ENCODE measurements at places on chromosomes 5 and 9. TPM values are rescaled to one million over a fixed set of nuclear protein-coding genes. Genes with fewer than 3 reads are reported as not detected.

GRCh38 chr9:135582966-135583687 is 21.6 kb downstream of the PAEP start:
- no peak for DNase-seq

- DNase-seq: no peak
Observed at GRCh38 chr5:94670726-94671125, 52.3 kb downstream of the SLF1 start.

DNA sequence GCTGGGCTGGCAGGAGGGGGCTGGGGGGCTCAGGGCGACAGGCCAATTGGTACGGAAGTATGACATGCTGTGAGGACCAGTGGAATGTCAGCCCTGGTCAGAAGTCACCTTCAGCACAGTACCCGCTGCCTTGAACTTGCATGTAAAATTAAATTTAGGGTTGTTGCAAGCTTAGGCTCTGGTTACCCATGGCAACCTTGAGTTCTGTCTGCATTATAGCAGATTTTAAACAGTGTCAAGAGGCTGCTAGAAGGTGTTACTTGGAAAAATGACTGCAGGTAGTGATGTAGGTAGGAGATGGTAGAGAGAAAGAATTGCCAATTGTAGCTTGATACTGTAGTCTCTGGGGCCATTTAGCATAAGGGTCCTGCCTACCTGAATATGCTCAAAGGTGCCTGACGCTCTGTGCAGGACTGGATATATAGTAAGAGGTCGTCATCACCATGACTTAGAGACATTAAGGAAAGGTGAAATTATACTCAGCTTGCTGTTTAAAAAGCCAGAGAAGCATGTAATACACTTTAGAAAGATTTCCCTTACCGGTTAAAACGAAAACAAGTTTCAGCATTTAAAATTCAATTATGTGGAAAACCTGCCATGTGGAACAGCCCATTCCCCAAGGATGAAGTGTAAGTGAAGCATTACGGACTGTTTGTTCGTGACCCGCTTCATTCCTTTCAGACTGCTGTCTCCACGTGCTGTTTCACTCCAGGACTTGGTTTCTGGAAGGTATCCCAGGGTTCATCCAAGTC is 169.0 kb downstream of the PDZD2 start:
- DNase-seq: no peak

- no peak for DNase-seq
Observed at GRCh38 chr5:129382921-129383672, 77.0 kb upstream of the ADAMTS19 start.

DNA sequence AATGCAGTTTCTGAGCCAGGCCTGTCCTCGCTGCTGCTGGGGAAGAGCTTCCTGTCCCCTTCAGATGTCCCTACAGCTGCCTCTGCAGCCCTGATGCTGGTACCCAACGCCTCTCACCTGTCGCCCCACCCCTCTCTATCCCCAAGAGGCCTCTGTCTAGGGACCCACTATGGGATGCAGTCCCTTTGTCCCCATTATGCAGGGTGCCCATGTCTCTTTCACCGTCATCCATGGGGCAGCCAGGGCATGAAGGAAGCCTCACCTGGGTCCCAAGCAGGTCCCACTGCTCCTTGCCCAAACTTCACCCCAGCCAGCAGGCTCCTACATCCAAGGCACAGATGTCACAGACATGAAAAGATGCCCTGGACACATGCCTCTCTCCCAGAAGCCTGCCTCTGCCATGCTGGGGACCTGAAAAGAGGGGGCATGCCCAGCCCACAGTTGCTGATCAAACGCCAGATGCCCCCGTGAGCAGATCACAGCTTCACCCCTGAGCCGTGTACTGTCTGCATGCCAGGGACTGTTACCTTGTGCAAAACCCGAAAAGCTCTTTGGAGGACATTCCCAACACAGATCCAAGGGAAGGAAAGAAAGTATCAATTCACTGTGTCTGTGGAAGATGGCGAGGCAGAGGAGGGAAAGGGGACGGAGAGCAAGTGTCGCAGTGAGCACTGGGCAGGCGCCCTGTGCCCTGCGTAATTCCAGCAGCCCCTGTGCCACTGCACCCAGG is 81.0 kb downstream of the ADAMTS2 start:
- peak; percentile 30 for DNase-seq

GRCh38 chr5:128074171-128074570 is 9.4 kb upstream of the SLC12A2 start:
- no peak for DNase-seq

DNA sequence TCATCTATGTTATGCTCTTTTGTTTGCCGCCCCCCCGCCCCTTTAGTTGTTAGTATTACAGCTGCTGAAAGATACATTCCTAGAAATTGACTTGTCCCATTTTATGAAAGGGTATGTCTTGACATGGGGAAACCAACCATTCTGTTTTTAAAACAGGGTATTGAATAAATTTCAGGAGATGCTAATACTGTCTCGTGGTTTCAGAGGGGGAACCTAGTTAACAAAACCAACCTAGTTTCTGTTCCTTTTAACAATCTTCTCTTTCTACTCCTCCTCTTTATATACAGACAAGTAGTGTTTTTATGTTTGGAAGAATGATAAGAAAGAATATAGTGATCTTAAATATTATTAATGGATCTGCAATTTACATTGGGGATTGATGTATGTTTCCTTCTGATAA is 3.5 kb downstream of the PIP5K1B start:
- DNase-seq: no peak

GRCh38 chr5:167783145-167783817 is 508.2 kb upstream of the WWC1 start:
- no peak for DNase-seq

DNA sequence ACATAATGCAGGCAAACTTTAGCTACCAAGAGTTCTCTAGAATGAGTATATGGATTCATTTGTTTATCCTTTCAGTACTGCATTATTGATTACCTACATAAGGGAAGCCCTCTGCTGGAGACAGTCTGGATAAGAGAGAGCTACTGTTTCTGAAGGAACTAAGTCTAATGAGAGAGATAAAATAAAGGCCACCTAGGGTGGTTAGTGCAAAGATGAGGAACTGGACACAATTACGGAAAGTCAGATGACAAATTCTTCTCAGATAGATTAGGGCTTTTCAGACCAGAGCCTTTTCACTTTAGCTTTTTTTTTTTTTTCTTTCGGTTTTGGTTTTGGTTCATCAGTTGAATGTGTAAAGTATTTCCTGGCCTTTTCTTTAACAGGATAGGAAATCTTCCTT is 31.3 kb downstream of the ISOC1 start:
- DNase-seq: no peak

The DMRT3 gene
- total RNA-seq: 2.5 TPM

- no peak for DNase-seq
Observed at GRCh38 chr5:162037431-162037830, 30.1 kb upstream of the GABRG2 start.

DNA sequence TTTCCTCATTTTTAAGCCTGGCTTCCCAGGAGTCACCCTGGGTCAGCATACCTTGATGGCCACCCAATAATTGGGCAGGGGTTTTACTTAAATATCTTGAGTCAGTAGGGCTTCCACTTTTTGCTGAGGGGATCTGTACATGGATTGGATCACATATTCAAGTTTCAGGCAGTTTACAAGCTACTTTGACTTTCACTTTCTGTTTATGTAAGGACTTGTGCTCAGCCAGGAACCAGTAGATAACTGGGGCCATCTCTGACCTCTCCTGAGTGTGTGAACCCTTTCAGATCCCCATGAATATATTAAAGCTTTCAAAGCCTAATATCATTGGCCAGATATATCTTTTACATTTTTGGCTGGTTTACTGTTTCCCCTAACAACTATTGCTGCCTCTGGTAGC is 45.1 kb downstream of the SLCO6A1 start:
- DNase-seq: no peak

- DNase-seq: no peak
Observed at GRCh38 chr9:127815512-127816361, 13.1 kb downstream of the FPGS start.

- no peak for DNase-seq
Observed at GRCh38 chr5:5164163-5164562, 24.0 kb downstream of the ADAMTS16 start.

DNA sequence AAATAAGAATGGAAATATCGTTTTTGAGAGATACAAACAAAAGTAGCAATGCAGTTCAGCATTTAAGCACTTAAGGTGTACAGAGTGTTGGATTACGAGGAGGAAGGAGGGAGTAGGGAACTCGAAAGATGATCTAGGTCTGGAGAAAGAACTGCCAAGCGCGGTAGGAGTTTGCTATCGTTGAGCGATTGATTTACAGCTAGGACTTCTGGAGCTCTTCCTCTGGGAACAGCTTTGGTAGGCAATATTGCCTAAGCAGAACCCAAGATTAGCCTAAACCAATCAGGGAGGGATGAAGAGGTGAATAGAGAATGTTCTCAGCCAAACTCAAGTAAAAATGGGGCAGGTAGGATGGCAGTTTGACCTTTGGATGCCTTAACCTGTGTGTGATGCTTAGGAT is 965 bp downstream of the CLTA start:
- no peak for DNase-seq

The SLC6A7 gene
- total RNA-seq: not detected

All from mesothelial cell of epicardium (in vitro differentiated cells).